ENCODE measurements at places on chromosomes 5 and 9.
A peak's percentile ranks its signal among the peaks of the same experiment; 100 is the strongest.

DNA sequence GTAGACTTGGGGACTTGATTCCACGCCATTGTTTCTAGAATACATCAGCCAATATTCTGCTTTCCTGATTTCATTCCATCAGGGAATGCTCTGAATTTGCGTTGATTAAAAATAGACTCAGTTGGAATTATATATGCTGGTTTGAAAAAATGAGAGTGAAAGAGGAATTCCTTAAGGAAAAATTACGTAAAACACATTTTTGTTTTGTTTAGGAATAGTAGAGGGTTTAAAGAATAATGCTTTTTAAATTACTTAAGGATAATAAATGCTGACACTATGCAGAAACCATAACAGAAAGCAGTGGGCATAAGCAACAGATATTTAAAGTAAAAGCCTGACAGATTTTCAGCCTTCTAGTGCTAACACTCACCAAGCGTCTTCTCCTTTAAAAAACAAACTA is 235.0 kb downstream of the ADAMTS6 start:
- no peak for DNase-seq

GRCh38 chr9:93025736-93026135 is 32.8 kb upstream of the SUSD3 start:
- no peak for DNase-seq

DNA sequence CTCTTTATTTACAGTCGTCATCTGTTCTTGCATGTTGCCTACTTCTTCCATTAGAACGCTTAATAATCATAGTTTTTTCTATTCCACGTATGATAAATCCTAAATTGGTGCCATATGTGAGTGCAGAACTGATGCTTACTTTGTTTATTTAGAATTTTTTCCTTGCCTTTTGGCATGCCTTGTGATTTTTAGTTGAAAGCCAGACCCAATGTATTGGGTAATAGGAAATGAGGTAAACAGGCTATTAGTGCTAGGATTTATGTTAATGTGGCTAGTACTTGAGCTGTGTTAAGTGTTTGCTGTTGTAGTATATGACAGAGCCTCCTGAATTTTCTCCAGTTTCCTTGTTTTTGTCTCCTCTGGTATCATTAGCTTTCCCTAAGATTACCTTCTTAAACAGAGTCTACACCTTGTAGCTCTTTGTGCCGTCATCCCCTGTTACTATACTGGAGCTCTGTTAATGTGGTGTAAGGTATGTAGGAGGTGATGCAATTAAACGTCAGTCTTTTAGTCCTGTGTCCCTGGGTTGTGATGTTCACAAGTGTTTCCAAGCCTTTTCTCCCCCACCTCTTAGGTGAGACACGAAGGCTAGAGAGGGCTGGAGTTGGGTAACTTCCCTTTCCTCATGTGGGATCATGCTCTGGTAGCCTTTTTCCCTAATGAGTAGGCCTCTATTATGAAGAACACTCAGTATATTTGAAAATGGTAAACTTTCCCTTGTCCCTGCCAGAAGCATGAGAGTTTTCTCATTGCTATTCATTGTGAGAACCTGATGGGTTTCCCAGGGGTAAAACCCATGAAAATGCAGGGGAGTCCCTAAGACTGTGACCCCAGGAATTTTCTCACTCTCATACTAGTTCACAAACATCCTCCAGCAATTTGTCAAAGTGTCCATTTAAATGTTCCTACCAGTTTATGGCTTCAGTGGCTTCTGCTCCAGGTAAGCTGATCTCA is 21.2 kb downstream of the SPATA31D3 start:
- DNase-seq = no peak

GRCh38 chr5:139839918-139840317 is 44.3 kb downstream of the PSD2 start:
- no peak for DNase-seq

GRCh38 chr5:172266071-172266675 is 17.4 kb downstream of the UBTD2 start:
- no peak for DNase-seq

GRCh38 chr9:105535920-105536668 is 21.8 kb upstream of the FKTN start:
- DNase-seq = no peak

- no peak for DNase-seq
Measured at GRCh38 chr5:120604884-120605283, 140.8 kb downstream of the PRR16 start.

DNA sequence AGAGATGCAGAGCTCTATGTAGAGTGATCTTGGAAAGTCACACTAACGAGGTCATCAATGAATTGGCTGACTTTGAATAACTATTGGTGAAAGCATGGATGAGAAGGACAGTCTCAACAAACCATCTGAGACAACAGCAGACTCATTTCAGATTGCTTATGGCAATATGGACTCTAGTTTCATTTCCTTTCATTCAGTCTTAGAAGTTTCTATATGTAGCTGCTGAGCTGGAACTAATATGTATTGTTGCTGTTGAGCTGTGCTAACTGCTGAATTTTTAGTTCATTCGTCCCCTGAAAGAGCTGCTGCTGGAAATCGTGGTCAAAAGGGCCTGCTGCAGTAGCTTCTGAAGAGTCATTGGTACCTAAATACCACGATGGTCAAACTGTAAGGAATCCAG is 31.3 kb downstream of the TNFSF15 start:
- no peak for DNase-seq

GRCh38 chr9:37582548-37583157 is 6.5 kb upstream of the FBXO10 start:
- peak; percentile 58 for DNase-seq

GRCh38 chr5:16944816-16945562 is 8.9 kb upstream of the MYO10 start:
- DNase-seq = no peak

GRCh38 chr5:163436515-163436914 is 880 bp upstream of the CCNG1 start:
- no peak for DNase-seq

DNA sequence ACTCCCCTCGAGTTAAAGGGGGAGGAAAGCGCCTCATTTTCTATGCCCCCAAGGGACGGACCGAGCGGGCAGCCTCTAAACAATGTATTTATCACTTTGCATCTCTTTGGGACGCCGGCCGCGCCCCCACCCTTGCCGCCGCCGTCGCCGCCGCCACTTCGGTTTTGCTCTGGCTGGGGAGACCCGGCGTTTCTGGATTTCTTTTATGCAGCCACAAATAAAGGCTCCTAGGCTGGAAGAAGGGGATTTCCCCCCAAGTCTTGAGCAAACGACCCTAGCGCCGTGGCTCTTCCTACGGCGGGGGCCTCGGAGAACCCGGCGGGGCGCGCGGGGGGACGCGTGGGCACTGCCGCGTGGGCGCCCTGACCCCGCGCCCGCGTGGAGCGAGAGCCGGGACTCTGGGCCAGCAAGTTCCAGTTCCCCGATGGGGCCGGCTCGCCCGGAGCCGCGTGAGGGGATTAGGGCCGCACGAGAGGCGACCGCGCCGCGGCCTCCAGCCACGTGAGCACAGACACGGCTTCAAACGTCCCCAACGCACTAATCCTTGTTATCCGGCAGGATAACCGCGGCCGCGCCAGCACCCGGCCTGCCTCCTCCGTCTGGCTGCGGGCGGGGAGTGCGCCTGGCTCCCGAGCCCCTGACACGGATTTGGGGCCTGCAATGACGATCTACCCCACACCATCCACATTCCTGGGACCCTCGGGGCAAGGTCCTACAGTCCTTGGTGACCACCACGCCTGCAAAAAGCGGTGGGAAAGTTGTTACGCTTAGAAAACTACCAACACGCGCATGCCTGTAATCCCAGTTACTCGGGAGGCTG is 7.9 kb upstream of the NEUROG1 start:
- DNase-seq = peak; percentile 26

DNA sequence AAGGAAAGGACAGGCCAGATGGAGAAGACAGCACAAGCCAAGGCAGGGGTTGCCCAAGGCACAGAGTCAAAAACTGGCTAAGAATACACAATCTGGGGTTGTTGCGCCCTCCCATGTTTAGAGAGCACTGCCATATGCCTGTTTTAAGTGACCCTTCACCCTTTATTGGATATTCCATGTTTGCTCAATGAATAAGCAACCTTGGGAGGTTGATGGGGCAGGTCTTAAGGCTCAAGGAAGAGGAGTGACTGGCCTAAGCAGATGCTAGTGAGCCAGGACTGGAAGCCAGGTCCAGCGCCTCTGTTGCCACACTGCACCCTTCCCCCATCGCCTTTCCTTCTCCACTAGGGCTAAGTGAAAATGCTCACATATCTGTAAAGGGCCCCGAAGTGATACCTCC is 6.7 kb downstream of the TXN start:
- DNase-seq = no peak

DNA sequence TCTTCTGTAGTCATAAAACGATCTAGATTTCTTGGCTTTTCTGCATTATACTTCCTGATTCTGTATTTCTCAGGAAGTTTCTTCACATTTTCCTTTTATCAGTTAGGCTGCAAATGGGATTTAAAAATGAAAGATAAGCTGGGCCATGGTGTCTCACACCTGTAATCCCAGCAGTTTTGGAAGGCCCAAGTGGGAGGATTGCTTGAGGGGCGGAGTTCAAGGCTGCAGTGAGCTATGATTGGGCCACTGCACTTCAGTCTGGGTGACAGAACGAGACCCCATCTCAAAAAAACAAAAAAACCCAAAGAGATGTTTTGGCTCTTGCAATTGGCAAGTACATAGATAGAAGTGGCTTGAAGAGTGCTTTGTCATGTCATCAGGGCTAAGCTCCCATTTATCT is 26.2 kb upstream of the APC start:
- no peak for DNase-seq

DNA sequence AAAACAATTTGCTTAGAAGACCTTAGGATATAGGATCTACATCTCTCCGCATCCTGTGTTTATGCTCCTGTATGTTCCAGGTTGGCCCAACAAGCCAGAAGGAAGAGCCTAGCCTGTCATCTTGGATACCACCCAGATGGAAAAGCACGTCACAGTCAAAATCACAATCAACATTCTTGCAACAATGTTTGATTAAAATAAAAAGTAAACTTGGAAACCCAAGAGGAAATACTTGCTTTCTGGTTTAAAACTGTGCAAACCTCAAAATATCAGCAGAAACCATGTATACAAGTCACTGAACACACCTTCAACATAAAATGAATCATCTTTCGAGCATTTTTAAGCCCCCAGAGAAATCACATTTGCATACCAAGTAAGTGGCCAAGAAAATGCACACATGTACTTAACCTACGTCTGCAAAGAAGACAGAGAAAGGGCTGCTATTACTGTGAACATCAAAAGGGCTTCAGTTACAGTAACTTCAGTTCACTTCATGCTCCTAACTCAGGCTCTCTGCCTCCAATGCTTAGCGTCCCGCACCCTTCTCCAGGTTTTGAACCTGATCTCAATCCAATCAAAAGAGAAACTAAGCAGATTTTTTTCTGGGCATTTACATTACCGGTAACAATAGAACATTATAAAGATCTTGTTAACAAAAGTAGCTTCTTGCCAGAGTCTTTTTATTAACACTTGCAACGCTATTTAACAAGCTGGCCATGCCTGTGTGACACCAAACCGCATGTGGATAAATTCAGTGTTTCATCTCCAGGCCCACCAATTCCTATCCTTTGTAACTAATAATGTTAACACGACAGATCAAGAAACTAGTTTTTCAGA is 1.3 kb downstream of the ENC1 start:
- peak; percentile 50 for DNase-seq

DNA sequence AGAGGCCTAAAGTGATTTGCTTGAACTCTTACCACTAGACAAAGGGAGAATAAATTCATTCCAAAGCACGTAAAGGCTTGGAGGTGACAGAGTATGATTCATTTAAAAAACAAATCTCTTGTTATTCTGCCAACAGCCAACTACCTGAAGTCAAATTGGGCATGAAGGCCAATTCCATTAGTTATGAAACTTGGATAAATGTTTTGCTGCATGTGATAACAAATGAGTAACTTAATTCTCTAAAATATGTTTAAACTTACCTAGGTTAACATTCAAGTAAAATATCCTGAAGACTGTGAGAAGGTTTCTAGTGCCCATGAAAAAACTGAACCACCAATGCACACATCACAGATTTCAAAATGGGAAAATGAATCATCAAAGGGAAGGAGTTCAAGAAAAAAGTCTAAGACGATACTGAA is 120.1 kb upstream of the TSLP start:
- no peak for DNase-seq

GRCh38 chr9:129554649-129555048 is 66.3 kb downstream of the C9orf50 start:
- no peak for DNase-seq

- DNase-seq = no peak
Measured at GRCh38 chr9:35666045-35666444, 1.1 kb upstream of the ARHGEF39 start.

DNA sequence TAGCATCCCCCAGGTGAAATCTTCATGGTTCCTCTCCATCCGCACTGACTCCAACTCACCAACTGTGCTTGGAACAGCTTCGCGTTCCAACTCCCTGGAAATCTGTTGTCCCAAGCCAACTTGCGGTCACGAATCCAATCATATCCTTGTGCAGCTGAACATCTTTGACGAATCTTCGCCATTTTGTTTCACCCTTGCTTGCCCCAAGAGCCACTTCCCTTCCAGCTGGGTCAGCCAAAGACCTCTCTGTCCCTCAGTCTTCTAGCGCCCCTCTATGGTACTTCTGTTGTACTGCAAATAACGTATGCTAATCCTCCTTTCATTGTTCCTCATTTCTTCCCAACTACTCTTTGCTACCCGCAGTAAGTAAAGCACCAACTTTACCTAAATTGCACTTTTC is 61.0 kb upstream of the TARS1 start:
- no peak for DNase-seq

- no peak for DNase-seq
Measured at GRCh38 chr9:131233995-131234394, 42.3 kb downstream of the FAM78A start.

- no peak for DNase-seq
Measured at GRCh38 chr9:133540698-133541025, 6.2 kb downstream of the ADAMTSL2 start.

GRCh38 chr9:136088939-136089696 is 6.0 kb downstream of the NACC2 start:
- DNase-seq = no peak

DNA sequence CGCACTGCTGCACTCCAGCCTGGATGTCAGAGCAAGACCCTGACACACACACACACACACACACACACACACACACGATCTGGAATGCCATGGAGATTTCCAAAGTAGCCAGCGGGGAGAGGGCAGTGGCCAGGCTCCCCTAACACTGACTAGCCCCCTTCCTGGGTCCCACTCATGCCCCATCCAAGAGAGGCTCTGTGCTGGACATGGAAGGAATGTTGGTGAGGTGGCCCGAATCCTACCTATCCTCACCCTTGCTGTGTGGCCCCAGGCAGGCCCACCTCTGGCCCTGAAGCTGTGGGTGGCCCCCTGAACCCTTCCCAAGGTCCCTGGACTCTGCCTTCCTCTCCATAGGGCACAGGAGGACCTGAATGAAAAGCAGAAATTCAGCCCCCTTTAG is 7.3 kb downstream of the BRD3 start:
- no peak for DNase-seq
